Regular cardiac myocyte (primary cell): ENCODE measurements at places on chromosomes 3 and 15. TPM values are rescaled to one million over a fixed set of nuclear protein-coding genes. Genes with fewer than 3 reads are reported as not detected.

Gene FGD5
- 0.58 and 0.85 TPM in 2 replicates for total RNA-seq

Gene SLCO2A1
- under 0.01 and 0.28 TPM in 2 replicates for total RNA-seq

Gene ASB14
- not detected in 2 replicates for total RNA-seq

Gene THRB
- 0.19 and 1.4 TPM in 2 replicates for total RNA-seq

Gene CYP11A1
- total RNA-seq, result 0.28 and 0.38 TPM in 2 replicates

Gene FBN1
- total RNA-seq, result 823 and 1,944 TPM in 2 replicates

Gene PTH1R
- 0.38 and 0.85 TPM in 2 replicates for total RNA-seq

Gene TMF1
- total RNA-seq, result 48.8 and 50.4 TPM in 2 replicates

Gene SRGAP3
- 2.5 and 9.3 TPM in 2 replicates for total RNA-seq

Gene FRMD5
- total RNA-seq, result 8.6 and 14.9 TPM in 2 replicates

Gene MESP1
- total RNA-seq, result 0.19 and 0.28 TPM in 2 replicates

Gene NME9
- not detected in 2 replicates for total RNA-seq

Gene FSIP1
- 1.3 and 2.8 TPM in 2 replicates for total RNA-seq

Gene GOLGA8G
- not detected in 2 replicates for total RNA-seq

Gene TMC3
- 0.19 and 3.9 TPM in 2 replicates for total RNA-seq

Gene MRPL46
- total RNA-seq, result 11.3 and 16.1 TPM in 2 replicates

Gene ZNF501
- total RNA-seq, result 4.5 and 5.2 TPM in 2 replicates

Gene DPPA4
- under 0.01 TPM in 1 of 2 replicates, not detected in the other for total RNA-seq

Gene NR2F2
- total RNA-seq, result 15.5 and 18.6 TPM in 2 replicates

Gene SCN11A
- under 0.01 TPM in 1 of 2 replicates, not detected in the other for total RNA-seq

Gene KCNAB1
- total RNA-seq, result 0.19 and 4.8 TPM in 2 replicates

Gene KNL1
- total RNA-seq, result 2.5 and 24.7 TPM in 2 replicates

Gene NDN
- 43.7 and 59.8 TPM in 2 replicates for total RNA-seq
